ENCODE measurements at places on chromosomes 16 and 17.

DNA sequence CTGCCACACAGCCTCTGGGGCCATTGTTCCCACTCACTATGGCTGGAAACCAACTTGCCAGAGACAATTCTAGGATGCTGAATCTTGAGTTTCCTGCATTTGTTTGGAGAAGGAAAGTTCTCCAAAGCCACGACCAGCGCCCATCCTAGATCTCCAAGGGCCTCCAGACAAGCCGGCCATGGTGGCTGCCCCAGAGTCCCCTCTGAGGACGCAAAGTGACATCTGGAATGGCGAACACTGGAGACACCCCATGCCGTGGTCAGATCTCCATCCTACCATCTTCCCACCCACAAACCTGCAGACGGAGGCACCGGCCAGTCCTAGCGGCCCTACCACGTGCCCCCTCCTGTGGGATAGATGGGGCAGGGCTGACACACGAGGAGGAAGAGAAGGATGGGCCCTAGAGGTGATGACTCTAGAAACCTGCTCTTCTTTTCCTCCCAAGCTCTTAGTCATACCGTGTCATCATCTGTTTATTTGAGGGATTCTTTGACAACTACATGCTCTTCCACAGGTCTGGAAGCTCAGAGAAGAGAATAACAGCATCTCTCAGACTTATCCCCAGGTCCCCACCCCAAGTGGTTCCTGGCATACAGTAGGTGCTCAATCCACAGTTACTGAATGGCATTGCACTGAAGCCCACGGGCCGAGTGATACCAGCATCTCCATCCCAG is 71.3 kb downstream of the MYH11 start:
- H3K27me3 ChIP-seq = no peaks in the 10 kb centered on the region
- H3K36me3 ChIP-seq = no peaks in the 10 kb centered on the region
- no peak overlapping the region for H3K4me3 ChIP-seq
- H3K27ac ChIP-seq = no peak overlapping the region
- H3K4me1 ChIP-seq = no peaks in the 10 kb centered on the region
- DNase-seq = no peak

GRCh38 chr16:608019-608418 is 18.2 kb downstream of the RAB40C start:
- H3K4me3 ChIP-seq = no peak overlapping the region
- DNase-seq = no peak
- H3K27me3 ChIP-seq = no peaks in the 10 kb centered on the region

DNA sequence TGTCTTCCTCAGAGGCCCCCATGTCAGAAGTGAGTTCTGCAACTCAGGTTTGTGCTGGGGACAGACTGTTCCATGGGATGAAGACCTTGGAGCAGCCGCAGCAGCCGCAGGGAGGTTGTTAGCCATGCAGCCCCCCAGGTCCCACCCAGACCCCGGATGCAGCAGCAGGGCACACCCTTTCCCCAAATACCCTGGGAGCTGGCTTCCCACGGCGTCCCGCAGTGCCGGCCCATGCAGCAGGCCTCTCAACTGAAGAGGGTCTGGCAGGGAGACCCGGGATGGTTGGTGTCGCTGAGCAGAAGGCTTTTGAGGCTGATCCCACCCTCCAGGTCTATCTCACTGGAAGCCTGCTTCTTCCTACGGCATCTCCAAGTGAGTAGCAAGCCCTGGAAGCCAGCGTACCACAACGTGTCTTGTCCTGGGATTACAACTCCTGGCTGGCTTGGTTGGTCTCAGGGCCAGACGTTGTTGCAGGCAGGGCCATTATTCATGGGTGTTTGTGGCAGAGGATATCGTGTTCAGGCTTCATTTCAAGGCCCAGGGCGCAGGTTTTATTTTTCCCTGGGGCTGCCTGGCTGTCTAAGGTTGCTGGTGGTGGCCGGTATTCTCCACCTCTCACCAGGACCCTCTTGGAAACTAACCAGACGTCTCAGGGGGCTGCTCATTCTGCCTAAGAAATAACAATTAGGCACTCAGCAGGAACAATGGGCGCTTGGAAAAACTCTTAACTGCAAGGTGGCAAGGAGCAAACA is 223.2 kb downstream of the C16orf95 start:
- no peaks in the 10 kb centered on the region for H3K27me3 ChIP-seq
- no peak for DNase-seq
- no peaks in the 10 kb centered on the region for H3K36me3 ChIP-seq
- no peak overlapping the region for H3K4me3 ChIP-seq
- peaks cover 4% of the 10 kb centered on the region for H3K4me1 ChIP-seq
- H3K27ac ChIP-seq = no peak overlapping the region

- no peaks in the 10 kb centered on the region for H3K4me1 ChIP-seq
- no peaks in the 10 kb centered on the region for H3K27me3 ChIP-seq
- DNase-seq = no peak
- no peak overlapping the region for H3K4me3 ChIP-seq
Observed at GRCh38 chr16:65634291-65634690, 512.4 kb upstream of the CDH11 start.

DNA sequence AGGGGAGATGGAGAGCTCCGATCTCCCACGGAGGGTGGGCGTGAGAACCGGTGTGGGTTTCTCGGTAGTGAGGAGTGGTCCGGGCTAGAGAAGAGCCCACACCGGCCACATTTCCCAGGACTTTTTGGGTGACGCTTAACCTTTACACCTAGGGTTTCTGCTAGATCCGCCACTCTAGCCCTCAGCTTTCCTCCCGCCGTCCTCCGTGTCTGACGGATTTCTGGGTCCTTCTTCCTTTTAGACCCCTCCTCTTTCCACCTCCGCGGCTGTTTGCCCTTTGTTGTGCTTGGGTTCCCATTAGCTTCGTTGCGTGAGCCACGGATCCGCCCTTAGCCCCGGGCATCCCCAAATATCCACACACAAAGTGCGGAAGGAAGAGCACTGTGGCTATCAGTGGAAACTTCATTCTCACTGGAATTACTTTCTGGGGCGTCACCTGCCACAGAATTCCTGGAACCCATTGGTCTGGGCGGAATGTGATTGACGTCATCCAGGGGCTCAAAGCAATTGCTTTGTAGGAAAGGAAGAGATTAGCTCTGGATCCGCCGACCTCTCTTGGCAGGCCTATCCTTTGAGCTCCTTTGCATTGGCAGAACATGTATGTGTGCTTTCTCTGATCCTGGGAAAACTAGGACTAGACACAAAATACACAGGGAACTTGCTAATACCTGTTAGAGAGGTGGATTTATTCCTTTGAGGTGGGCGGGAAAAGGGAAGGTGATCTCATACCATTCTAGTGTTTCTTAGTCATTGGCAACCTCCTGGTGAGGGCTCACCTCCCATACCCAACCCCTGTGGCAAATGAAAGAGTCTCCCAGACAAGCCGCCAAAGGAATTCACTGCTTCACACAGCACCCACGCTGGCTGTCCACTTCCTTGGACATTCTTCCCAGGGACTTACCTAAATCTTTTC is 654 bp downstream of the TNFAIP1 start:
- no peaks in the 10 kb centered on the region for H3K27me3 ChIP-seq
- peaks cover 3% of the 10 kb centered on the region for H3K36me3 ChIP-seq
- H3K27ac ChIP-seq = peak overlapping the region; percentile 72
- H3K4me1 ChIP-seq = no peaks in the 10 kb centered on the region
- DNase-seq = no peak

DNA sequence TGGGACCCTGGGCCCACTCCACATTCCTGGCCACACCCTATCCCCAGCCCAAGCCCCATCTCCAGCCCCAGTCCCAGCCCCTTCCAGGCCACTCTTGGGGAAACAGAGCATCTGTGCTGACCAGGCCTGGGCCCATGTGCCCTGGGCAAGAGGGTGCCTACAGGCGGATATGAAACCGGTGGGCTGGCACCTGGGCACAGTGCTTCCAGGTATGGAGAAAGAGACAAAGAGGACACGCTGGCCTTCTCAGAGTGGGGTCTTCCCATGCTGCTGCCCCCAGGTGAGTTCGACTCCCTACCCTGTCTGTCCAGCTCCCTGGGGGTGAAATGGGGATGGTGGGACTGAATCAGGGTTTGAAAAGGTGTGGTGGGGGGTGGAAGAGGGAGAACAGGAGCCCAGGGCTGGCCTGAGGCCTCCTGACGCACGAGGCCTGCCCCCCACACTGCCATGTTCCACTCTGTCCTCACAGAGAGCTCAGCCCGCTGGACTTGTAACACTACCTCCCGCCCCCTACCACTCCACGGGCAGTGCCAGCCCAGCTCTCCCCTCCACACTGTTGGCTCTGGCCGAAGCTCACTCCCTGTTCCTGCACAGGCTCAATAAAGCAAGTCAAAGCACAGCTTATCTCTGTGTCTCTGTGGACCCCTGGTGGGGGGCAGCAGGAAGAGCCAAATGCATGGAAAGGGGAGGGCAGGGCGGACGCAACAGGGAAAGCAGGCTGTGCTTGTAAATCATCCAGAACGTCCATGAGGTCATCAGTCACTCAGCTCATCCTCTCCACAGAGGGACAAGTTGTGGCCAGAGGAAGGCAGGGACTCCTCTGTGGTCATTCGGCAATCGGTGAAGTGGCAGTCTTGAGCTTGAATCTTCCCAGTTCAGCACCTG is 71.1 kb upstream of the TMEM97 start:
- no peaks in the 10 kb centered on the region for H3K4me1 ChIP-seq
- H3K4me3 ChIP-seq = no peak overlapping the region
- no peaks in the 10 kb centered on the region for H3K27me3 ChIP-seq
- H3K36me3 ChIP-seq = no peaks in the 10 kb centered on the region
- peak; percentile 19 for DNase-seq

GRCh38 chr16:84080378-84080777 is 36.4 kb downstream of the MBTPS1 start:
- no peak overlapping the region for H3K27ac ChIP-seq
- DNase-seq = no peak
- no peaks in the 10 kb centered on the region for H3K4me1 ChIP-seq
- H3K4me3 ChIP-seq = no peak overlapping the region
- H3K36me3 ChIP-seq = peaks cover 19% of the 10 kb centered on the region

DNA sequence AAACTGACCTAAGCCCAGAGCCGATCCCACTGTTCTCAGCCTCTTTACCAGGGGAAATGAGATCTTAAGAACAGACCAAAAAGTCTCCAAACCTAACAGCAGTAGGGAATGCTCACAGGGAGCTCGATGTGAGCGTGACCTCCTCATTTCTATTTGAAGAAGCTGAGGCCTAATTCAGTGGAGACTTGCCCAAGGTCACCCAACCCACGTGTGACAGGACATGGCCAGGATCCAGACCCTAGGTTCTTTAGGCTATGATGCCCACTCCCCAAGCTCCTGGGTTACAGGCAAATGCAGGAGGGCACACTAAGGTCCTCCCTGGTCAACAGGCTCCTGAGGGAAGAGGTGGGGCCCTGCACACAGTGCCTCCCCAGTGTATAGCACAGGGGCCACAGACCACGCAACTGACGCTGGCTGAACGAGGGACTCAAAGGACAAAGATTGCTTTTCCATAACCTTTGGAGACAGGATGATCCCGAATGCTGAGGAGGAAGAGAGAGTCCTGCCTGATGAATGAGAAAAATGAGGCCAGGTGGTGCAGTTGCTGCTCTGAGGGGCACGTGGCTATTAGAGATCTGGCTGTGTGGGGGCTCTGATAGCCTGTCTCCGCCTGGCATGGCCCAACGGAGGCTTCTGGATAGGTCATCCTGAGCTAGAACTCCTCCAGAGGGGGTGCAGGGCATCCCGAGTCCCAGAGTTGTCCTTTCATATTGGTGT is 24.0 kb downstream of the MAP3K14 start:
- H3K27ac ChIP-seq = no peak overlapping the region
- peaks cover 5% of the 10 kb centered on the region for H3K4me1 ChIP-seq
- no peak for DNase-seq
- no peaks in the 10 kb centered on the region for H3K27me3 ChIP-seq
- no peak overlapping the region for H3K4me3 ChIP-seq

DNA sequence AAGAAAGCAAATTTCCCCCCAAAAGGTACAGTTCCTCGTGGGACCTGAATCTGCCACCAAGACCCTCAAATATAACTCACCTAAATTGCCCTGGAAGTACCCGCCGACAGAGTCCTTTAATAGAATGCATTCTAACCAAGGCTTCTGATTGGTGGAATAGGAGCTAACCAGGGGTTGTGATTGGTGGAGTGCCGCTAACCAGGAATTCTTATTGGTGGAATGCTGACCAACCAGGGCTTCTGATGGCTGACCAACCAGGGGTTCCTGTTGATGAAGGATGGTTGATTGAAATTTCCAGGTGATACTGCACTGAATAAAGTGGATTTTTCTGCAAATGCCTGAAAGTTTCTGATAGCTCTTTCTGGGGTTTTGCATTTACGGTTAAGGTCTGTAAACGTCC is 6.5 kb downstream of the TFAP4 start:
- DNase-seq = no peak
- peaks cover 19% of the 10 kb centered on the region for H3K4me1 ChIP-seq
- H3K4me3 ChIP-seq = no peak overlapping the region
- 0 out of 2 replicates have a peak, but pooled peaks cover 8% of the 10 kb centered on the region for H3K36me3 ChIP-seq

GRCh38 chr17:76678330-76678729 is 32.4 kb downstream of the MXRA7 start:
- no peaks in the 10 kb centered on the region for H3K36me3 ChIP-seq
- H3K27me3 ChIP-seq = no peaks in the 10 kb centered on the region
- H3K4me1 ChIP-seq = no peaks in the 10 kb centered on the region
- DNase-seq = no peak

GRCh38 chr17:15917438-15918027 is 27.4 kb upstream of the ADORA2B start:
- H3K27me3 ChIP-seq = peaks cover 5% of the 10 kb centered on the region
- no peaks in the 10 kb centered on the region for H3K4me1 ChIP-seq
- H3K27ac ChIP-seq = no peak overlapping the region
- H3K4me3 ChIP-seq = peak overlapping the region; percentile 36
- no peaks in the 10 kb centered on the region for H3K36me3 ChIP-seq

GRCh38 chr16:59758848-59759247 is 1024.7 kb upstream of the GOT2 start:
- DNase-seq = no peak
- H3K4me1 ChIP-seq = no peaks in the 10 kb centered on the region
- no peaks in the 10 kb centered on the region for H3K36me3 ChIP-seq
- no peaks in the 10 kb centered on the region for H3K27me3 ChIP-seq
- no peak overlapping the region for H3K27ac ChIP-seq

GRCh38 chr16:73384506-73385089 is 336.7 kb upstream of the ZFHX3 start:
- H3K27me3 ChIP-seq = no peaks in the 10 kb centered on the region
- no peaks in the 10 kb centered on the region for H3K4me1 ChIP-seq
- DNase-seq = no peak
- H3K4me3 ChIP-seq = no peak overlapping the region
- no peaks in the 10 kb centered on the region for H3K36me3 ChIP-seq
- no peak overlapping the region for H3K27ac ChIP-seq

DNA sequence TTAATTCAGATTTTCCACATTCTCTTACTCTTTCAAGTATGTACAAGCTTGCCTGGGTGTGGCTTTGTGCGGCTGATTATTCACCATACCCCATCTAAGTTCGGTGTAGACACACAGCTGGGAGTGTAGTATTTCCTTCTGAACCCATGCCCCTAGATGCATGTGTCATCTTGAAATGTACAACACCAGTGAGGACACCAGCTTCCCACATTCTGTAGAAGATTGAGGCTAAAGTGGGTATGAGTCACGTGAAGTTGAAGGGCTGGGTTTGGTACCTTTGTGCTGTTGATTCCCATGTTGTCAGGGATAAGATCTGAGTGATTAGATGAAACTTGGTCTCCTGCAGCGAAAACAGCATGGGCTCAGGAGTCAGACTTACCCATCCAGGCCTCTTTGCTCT is 14.6 kb upstream of the DHX8 start:
- no peak overlapping the region for H3K27ac ChIP-seq
- no peaks in the 10 kb centered on the region for H3K27me3 ChIP-seq
- no peak overlapping the region for H3K4me3 ChIP-seq
- no peaks in the 10 kb centered on the region for H3K36me3 ChIP-seq
- DNase-seq = no peak
- H3K4me1 ChIP-seq = no peaks in the 10 kb centered on the region

All from H1 (cell line).